Activated naive CD4-positive, alpha-beta T cell treated with Interleukin-2 at 50 U/mL for 16 hours (primary cell): ENCODE measurements at places on chromosomes 4 and X.

DNA sequence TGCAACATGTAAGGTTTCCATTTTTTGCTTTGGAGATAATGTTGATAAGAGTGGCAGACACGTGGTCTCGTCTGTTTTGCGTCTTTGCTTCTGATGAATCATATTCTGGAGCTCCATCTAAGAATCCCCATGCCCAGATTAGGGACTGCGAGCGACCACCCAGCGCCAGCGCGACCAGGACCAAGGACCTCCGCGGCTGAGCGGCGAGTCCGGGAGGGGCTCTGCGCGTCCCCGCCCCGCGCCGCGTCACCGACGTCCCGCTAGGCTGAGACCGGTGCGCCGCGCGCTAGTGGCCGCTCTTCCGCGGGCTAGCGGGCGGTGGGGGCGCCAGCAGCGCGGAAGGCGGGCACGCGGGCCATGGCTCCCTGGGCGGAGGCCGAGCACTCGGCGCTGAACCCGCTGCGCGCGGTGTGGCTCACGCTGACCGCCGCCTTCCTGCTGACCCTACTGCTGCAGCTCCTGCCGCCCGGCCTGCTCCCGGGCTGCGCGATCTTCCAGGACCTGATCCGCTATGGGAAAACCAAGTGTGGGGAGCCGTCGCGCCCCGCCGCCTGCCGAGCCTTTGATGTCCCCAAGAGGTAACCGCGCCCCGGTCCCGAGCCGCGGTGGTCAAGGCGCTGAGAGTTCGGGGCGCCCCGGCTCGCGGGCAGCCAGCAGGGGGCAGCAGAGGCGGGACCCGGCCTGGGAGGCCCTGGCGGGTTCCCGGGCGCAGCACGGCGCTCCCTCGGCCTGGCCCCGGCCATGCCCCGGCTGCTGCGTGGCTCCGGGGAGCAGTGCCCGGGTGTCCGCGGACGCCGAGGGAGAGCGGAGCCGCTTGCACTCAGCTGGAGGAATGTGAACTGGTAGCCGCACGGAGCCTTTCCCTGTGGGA is at the start of gene SRD5A3:
TSS of gene SRD5A3 (plus strand) at position 263 of the 871 bp plus-strand sequence. CDS start at position 358, 95 bp downstream.
- DNase-seq: peak; percentile 85

GRCh38 chrX:130716346-130716745 is 186.7 kb downstream of the ENOX2 start:
- DNase-seq: no peak

DNA sequence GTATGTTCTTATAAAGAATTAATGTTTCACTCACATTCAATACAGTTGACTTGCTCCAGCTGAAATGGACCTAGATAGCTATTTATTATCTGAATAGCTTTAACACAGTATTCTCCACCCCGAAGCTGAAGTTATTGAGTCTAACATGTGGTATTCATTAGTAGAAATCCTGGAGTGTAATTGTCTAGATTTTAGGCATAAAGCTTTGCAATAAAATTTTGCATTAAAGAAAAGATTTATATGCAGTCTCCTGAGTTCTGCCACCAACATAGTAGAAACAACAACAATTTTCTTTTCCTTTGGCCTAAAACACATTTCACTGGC is 90.2 kb upstream of the DCLK2 start:
- no peak for DNase-seq

- no peak for DNase-seq
Measured at GRCh38 chr4:92433272-92433758, 129.5 kb downstream of the GRID2 start.

- DNase-seq: no peak
Measured at GRCh38 chrX:110671068-110671803, 124.4 kb downstream of the CHRDL1 start.

DNA sequence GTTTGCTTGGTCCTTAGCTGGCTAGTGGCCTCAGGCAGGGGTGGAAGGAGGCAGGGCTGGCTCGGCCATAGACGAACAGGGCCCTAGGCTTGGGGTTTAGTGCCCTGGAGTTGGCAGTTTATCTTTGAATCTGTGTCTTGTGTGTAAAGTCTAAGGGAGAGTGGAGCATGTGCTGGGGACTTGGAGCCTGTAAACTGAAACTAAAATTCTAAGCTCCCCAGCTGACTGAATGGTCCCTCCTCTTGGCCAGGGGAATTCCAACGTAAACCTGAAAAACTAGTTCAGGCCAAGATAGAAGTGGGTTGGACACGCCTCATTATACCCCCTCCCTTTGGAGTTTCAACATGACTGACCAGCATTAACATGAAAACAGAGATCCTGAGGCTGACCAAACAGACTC is 46.1 kb upstream of the GPR78 start:
- DNase-seq: no peak

DNA sequence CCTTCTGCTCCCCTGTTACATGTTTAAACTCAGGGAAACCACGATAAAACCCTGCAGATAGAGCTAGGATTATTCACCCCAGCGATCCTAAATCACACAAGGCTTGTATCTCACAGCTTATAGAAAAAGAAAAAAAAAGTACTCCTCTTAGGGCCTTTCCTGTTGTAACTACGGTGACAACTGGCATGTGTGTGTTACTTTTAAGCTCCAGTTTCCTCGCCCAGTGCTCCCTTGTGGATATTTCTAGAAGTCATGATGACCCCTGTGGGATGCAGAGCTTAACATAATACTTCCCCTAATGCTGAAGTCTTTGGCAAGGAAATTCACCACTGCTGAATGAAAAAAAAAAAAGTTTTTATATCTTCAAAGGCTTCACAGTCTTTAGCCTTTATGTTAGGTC is 114.7 kb downstream of the NWD2 start:
- DNase-seq: no peak

- DNase-seq: no peak
Measured at GRCh38 chrX:136870064-136870463, 10.5 kb downstream of the RBMX start.

GRCh38 chrX:130715299-130715698 is 187.7 kb downstream of the ENOX2 start:
- DNase-seq: no peak

DNA sequence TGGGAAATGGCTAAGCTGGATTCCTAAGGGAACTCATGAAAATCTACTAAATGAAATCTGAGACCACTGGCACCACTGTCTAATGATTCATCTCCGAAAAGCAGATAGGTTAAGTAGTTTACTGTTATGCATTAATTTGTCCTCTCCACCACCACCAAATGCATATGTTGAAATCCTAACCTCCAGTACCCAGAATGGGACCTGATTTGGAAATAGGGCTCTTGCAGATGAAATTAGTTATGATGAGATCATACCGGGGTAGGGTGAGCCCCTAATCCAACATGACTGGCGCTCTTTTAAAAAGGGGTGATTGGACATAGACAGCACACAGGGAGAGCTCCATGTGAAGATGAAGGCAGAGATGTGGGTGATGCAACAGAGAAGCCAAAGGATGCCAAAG is 124.9 kb upstream of the GUCY1A1 start:
- no peak for DNase-seq

GRCh38 chr4:18734405-18734804 is 712.9 kb upstream of the LCORL start:
- no peak for DNase-seq

- no peak for DNase-seq
Measured at GRCh38 chr4:91914176-91914804, 389.5 kb upstream of the GRID2 start.

- no peak for DNase-seq
Measured at GRCh38 chrX:15790769-15791290, 546 bp downstream of the ZRSR2 start.

DNA sequence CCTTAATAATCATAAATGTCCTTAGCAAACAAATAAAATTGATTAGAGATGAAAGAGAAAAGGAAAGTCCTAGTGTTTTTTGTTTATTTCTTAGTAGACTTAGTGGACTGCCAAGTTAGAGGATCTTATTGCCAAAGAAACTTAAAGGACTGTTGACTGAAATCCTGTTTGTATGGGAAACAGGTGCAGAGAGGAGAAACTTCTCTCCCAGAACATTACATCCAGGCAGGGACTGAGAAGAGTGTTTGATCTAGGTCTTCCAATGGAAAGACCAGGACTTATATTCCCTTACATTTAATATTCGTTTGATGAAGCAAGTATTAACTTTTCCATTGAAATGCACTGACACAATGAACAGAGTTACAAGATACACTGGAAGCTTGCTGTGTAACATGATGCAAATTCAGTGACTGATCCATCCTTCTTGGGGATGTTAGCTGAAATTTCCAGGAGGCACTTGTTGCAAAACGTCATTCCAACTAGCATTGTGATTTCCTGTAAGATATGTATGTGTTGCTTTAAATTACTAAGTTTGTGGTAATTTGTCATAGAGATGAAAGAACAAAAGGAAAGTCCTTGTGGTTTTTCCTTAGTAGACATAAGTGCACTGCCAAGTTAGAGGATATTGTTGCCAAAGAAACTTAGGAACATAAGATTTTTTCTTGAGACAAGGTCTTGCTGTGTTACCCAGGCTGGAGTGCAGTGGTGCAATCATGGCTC is 505.6 kb downstream of the STIM2 start:
- DNase-seq: no peak
